ENCODE measurements at places on chromosomes 7 and 10.
A peak's percentile ranks its signal among the peaks of the same experiment; 100 is the strongest.

- DNase-seq = peak; percentile 56
Observed at GRCh38 chr7:66353547-66353946, 148.4 kb downstream of the TPST1 start.

DNA sequence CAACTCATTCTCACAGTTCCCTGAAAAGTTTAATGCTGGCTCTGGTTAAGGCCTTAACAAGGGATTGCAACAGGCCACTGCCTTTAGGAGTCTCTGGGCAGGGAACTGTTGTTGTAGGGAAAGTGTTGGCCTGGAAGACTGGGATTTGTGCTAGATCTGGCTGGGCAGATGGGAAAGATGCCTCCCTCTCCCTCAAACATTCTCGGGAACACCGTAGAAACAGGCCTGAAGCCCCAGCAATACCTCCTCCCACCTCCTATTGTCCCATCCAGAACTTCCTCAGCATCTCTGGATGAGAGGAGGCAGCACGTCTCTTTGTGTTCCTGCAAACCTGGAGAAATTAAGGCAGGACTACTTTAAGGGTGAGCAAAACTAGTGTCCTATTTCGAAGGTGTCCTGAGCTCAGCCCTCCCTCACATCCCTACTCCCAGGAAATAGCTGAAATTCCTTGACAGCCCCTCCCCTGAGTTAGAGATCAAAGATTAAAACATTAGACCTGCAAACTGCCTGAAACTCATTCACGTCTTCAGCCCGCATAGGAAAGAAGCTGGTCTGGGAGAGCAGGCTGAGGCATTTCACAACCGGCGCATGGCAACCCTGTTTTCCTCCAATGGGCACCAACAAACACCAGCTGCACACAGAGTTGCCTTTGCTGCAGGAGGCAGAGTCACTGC, 10.9 kb upstream of the MAP3K8 start:
- peak; percentile 72 for DNase-seq

GRCh38 chr7:48473205-48473865, 302.1 kb downstream of the ABCA13 start:
- no peak for DNase-seq

DNA sequence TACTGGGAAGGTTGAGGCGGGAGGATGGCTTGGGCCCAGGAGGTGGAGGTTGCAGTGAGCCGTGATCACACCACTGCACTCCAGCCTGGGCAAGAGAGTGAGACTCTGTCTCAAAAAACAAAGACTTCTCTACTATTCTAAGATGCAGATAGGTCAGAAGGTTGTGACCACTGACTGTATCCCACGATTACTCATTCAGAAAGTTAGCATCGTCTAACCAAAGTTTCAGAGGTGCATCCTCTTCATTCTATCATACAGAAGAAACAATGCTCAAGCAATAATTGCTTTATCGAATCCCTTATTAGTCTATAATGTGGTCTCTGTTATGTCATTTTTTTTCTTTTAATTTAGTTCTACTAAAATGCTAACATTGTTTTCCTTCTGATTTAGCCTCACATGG, 348.7 kb upstream of the LRGUK start:
- no peak for DNase-seq

DNA sequence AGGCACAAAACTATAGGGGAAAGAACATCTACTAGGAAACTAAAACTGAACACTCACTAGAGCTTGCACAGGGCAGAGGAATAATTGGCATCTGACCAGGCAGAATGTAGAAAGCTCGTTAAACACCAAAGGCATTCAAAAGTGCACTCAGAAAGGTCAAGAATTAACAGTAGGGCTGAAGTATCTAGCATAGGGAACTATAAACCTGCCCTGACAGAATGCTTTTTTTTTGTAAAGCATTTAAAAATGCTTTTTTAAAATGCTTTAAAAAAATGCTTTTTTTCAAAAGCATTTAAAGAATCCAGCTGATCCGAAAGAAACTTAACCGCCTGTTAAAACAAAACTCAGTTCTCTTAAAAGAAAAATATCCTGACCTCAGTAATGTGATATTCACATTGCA, 74.6 kb upstream of the EGFR start:
- DNase-seq = no peak

DNA sequence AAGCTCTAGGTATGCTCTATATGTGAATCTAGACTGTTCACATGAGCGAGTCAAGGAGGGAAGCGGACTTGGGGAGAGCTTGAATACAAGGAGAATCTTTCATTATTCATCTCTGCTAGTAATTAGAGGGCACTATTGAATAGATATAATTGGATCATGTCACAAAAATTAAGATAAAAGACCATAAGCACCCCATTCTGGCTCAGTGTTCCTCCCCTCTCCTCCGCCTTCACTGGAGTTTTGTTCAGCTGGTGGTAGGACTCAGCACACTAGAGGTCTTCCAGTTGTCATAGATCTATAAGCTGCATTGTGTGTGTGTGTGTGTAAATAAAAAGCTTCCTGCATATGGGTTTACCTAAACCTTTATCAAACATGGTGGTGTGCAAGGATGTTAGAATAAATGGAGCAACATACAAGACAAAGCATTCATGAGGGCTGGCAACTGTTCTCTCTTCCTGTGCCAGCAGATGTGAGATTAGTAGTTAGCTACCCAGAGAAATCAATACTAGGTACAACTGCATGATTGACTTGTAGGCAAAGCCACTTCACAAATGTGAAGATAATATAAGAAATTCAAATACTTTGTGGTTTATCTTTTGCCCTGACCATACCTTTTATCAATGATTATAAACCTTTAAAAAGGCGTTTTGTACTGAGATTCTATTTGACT, 142.6 kb downstream of the CREB5 start:
- no peak for DNase-seq

- no peak for DNase-seq
Observed at GRCh38 chr10:125156739-125157480, 3.5 kb downstream of the CTBP2 start.
